ENCODE measurements at places on chromosomes 5 and 9.

GRCh38 chr5:67021031-67021430 is 175.6 kb downstream of the CD180 start:
- no peak for DNase-seq

DNA sequence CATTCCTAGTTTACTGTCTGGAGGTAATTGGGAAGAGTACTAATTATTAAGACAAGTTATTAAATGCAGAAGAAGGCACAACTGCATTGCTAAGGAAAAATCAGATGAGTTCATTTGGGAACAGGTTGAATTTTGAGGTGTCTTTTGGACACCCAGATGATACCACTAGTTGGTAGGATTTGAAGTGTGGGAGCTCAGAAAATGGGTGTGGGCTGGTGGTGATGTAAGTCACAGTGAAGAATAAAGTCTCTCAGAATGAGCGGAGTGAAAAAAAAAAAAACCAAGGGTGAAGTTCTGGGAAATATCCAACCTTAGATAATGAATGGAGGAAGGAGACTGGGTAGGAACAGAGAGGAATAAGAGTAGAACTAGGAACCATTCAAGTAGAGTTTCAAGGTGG is 35.6 kb upstream of the MYORG start:
- DNase-seq, result no peak

- no peak for DNase-seq
Observed at GRCh38 chr9:126681336-126681735, 67.6 kb downstream of the LMX1B start.

DNA sequence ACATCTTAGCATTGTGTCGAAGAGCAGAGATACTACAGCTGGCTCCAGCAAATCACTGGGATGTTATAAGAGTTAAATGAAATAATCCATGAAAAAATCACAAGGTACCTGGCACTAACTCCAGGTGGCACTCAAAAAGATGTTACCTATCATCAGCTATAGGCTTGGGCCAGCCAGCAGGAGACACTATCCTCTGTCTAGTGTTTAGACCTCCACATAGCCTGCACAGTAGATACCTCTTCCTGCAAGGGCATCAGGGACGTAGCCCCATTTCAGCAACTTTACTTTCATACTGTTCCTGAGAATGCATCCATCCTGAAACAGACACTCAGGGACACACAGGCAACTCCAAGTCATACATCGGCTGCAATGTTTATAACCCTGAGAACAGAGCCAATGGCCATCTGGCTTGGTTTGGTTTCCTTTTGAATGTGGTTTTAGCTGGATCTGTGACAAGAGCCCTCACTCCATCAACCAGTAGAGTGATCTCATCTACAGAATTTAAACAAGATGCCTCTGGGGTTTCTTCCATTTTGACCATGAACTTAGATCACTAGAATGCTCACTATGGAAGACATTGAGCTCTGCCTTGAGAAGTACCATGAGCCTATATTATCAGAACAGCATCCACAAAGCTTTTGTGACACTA is 69.9 kb downstream of the TLE1 start:
- peak; percentile 54 for DNase-seq

DNA sequence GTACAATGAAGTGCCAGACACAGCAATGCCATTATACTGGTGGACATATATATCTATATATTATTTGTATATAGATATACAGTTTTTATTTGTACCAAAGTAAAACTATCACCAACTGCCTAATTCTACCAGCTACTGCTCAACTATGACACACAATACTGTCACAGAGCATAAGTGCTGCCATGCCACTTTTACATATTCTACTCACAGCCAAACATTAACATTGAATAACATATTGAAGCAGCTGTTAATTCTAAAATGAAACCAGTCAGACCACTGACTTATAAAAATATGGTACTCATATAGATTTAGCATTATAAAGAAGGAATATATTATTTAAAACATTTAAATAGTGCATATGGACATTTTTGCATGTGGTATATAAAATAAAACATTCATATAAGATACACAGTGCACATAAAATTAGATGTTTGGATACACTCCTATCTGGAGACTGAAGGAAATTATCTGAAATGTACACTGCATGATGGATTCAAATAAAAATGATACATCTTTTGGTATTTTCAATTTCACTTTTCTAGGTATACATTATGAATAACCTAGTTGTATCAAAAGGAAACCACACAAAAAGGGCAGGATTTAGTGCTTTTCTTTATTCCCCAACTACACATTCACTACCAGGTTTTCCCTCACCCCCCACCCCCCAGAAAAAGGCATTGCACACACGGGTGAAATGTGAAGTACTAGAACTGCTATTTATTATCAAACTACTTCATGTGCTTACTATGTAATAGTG is 48.9 kb downstream of the PKD2L2 start:
- no peak for DNase-seq

GRCh38 chr9:77575785-77576184 is 72.3 kb downstream of the GNA14 start:
- no peak for DNase-seq

- peak; percentile 86 for DNase-seq
Observed at GRCh38 chr9:115694014-115694413, 459.6 kb upstream of the PAPPA start.

- DNase-seq, result no peak
Observed at GRCh38 chr5:150224483-150225027, 34.7 kb downstream of the SLC6A7 start.

GRCh38 chr5:137856916-137857862 is 10.5 kb upstream of the MYOT start:
- no peak for DNase-seq

DNA sequence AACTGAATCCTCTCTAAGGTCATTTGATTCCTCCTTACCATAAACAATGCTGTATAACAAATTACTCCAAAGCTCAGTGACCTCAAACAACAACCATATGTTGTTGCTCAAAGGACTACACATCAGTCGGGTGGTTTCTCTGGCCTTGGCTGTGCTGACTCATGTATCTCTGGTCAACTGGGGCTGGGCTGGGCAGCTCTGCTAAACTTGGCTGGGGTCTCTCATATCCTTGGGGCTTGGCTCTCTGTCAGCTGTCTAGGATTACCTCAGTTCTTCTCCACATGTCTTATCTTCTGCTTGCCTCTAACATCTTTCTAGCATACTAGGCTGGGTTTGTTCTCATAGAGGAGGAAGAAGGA is 86.4 kb downstream of the GALNT10 start:
- peak; percentile 95 for DNase-seq

GRCh38 chr5:15023846-15024245 is 152.3 kb upstream of the ANKH start:
- DNase-seq, result no peak

GRCh38 chr9:94768766-94769165 is 42.3 kb downstream of the AOPEP start:
- no peak for DNase-seq

GRCh38 chr5:124515497-124516245 is 230.8 kb downstream of the ZNF608 start:
- DNase-seq, result no peak

- DNase-seq, result no peak
Observed at GRCh38 chr9:90368928-90369327, 273.7 kb downstream of the DIRAS2 start.

DNA sequence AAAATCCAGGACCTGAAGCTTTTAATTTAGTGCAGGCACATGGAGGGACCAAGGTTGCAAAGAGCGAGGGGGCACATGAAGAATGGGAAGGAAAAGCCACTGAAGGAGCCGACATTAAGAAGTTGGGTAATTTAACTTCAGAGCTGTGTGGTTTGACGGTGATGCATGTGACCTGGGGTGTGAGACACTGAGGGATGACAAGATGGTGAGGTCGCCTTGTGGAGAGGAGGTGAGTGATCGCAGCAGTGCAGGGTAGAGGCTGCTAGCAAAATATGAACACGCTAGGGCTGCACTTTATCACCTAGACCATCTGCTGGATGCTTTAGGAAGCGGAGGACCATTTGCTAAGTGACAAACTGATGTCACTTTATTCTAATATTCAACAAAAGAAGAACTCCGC is 339.0 kb upstream of the KIF2A start:
- no peak for DNase-seq

- DNase-seq, result no peak
Observed at GRCh38 chr9:122236681-122237080, 7.9 kb upstream of the LHX6 start.

- no peak for DNase-seq
Observed at GRCh38 chr9:124758061-124758460, 13.1 kb downstream of the NR6A1 start.

- DNase-seq, result no peak
Observed at GRCh38 chr9:80787636-80788035, 901.7 kb downstream of the TLE1 start.

- DNase-seq, result no peak
Observed at GRCh38 chr5:81948349-81948748, 23.5 kb upstream of the ATG10 start.

DNA sequence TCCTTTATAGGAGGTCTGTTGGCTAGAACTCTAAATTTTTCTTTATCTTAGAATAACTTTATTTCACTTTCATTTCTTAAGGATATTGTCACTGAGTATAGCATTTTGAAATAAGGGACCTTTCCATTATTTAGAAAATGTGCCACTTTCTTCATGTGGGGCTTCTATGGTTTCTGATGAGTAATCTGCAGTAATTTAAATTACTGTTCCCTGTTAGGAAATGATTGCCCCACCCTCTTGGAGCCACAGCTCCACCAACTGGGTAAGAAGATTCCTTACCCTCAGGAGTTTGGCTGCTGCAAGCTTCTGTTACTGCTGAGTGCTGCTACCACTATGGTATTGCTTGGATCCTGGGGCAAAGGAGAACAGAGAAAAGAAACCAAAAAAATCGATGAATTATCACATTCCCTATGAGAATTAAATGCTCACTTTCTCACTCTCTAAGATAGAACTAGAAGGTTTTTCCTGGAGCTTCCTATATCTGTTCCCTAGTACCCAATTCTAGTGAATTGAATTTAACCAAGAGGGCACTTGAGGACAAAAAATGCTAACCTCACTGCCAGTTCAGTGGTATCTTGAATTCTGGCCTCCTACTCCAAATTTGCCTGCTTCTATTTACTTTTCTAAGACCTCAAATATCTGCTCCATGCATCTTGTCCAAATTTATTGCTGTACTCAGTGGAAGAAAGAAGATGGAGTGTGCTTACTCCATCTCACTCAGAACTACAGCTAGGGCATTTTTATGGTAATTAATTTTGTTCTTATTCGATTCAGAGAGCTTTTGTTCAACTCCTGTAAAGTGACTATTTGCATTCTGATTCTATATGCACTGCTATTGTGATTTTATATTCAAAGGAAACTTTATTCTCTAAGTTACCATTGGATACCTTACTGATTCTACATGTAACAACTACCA is 2111.3 kb downstream of the MAT2B start:
- no peak for DNase-seq

DNA sequence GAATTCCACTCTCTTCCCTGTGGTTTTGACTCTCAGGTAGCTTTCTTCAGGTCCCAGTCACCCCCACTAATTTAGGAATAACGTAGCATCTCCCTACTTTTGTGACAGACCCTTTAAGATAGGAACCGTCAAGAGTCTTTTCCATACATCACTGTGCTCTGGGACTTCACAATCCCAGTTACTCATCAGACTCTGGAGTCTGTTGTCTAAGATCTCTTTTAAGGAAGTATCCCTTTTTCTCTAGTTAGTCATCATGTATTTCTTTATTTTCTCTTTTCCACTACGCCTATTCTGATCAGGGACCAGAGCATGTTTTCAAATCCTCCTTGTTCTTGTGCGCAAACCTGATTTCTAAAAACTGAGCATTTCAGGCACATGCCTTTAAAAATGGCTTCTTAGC is 143.0 kb downstream of the GOLPH3 start:
- DNase-seq, result no peak

GRCh38 chr5:59598547-59598874 is 295.0 kb downstream of the PDE4D start:
- DNase-seq, result no peak

Measured in fibroblast of the conjunctiva (primary cell).